Osteocyte (in vitro differentiated cells): ENCODE measurements at places on chromosomes 1 and 21. TPM values are rescaled to one million over a fixed set of nuclear protein-coding genes. Genes with fewer than 3 reads are reported as not detected.

DNA sequence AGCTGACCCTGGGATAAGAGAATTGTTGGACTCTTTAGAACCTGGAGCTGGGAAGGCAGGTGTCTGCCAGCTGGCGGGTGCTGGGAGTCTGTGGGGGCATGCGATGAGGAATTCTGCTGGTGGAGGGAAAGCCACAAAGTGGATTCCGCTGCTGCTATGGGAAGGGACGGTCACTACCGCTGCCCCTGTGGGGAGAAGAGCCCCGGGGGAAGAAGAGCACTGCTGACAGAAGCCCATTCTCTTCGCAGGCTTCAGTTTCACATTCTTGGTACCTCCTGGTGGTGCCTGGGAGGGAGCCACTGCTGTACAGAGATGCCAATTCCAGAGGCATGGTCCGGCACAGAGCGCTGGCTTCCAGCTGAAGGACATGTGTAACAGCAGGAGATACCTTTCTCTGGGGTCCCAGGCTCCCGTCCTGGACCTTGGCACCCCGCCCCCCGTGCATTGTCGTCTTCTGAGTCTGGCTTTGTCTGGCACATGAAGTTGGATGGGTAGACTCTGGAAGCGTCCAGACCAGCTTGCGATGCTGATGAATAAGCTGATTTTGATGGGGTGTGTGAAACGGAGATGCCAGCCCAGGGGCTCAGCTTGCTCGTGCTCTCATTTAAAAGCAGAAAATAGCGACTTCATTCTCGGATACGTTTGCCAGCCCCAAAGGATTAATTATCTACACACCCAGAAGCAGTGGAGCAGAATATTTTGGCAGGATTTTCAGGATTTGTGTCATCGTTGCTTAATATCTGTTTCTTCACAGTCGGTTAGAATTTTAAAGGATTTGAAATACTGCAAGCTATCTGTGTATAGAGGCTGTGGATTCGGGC lies 13.2 kb downstream of the PDXK start:
- H3K4me3 ChIP-seq = no peak overlapping the region
- H3K27me3 ChIP-seq = no peaks in the 10 kb centered on the region
- no peak overlapping the region for H3K27ac ChIP-seq

DNA sequence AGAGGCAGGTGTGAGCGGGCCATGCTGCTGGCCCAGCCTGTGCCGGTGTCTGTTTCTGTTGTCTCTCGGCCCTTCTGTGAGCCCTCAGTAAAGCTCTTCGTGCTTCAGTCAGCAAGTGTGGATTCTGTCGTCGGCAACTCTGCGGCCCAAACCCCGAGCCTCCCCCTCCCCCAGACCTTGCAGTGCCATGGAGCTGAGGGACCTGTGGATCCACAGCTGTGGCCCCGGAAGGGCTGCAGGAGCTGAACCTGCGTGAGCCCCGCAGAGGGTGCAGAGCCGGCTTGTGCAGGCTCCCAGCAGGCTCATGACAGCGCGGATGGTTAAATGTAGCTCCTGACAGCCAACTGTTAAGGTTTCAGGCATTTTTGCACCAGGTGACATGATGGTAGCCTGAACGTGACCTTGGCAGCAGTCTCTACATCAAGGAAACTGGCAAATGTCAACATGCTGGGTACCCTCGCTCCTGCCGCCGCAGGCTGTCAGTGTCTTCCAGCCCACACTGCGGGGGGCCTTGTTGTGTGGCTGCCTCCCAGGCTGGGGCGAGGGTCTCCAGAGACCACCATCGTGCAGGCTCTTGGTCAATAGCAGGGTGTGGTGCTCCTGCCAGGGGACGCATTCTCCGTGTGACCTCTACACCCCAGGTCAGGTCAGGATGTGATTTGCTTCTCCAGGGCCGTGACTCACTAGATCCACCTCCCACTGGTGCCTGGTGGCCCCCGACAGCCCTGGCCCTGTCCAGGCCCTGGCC lies 7.0 kb downstream of the LRRC3 start:
- no peaks in the 10 kb centered on the region for H3K4me1 ChIP-seq
- no peak overlapping the region for H3K27ac ChIP-seq
- H3K36me3 ChIP-seq = no peaks in the 10 kb centered on the region
- no peaks in the 10 kb centered on the region for H3K27me3 ChIP-seq

- no peaks in the 10 kb centered on the region for H3K27me3 ChIP-seq
- peaks cover 55% of the 10 kb centered on the region for H3K4me1 ChIP-seq
- H3K36me3 ChIP-seq = peaks cover 10% of the 10 kb centered on the region
- no peak for DNase-seq
- H3K27ac ChIP-seq = peak overlapping the region; percentile 96
Observed at GRCh38 chr1:244435562-244436205, 16.0 kb downstream of the ADSS2 start.

DNA sequence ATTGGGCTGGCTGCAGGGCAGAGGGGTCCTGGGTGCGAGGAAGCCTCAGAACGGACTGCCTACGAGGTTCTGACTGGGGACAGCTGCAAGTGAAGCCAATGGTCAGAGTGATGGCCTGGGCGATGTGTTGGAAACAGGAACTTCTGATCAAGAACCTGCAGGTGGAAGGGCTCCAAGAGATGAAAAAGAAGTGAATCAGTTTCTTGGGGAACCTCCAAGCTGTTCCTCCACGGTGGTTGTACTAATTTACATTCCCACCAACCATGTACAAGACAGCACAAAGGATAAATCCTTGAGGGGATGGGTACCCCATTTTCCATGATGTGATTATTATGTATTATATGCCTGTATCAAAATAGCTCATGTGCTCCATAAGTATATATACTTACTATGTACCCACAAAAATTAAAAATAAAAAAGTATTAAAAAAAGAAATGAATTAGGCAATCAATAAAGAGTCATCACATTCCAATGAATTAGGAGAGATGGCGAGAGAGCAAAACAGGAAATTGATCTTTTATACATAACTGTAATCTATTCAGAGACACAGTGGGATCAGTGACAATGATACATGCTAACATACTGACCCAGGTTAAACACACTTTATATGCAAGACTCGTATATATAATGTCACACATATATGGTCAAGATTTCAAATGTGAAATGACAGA lies 58.1 kb downstream of the PTPN14 start:
- no peak for DNase-seq
- peaks cover 4% of the 10 kb centered on the region for H3K36me3 ChIP-seq
- peaks cover 83% of the 10 kb centered on the region for H3K4me1 ChIP-seq
- no peaks in the 10 kb centered on the region for H3K27me3 ChIP-seq
- H3K27ac ChIP-seq = peak overlapping the region; percentile 70

GRCh38 chr1:88891951-88892340 lies 579 bp upstream of the GTF2B start:
- peaks cover 8% of the 10 kb centered on the region for H3K27me3 ChIP-seq
- DNase-seq = no peak
- H3K4me3 ChIP-seq = peak overlapping the region; percentile 98
- peaks cover 27% of the 10 kb centered on the region for H3K4me1 ChIP-seq
- peaks cover 3% of the 10 kb centered on the region for H3K36me3 ChIP-seq
- H3K27ac ChIP-seq = peak overlapping the region; percentile 97

- H3K4me1 ChIP-seq = no peaks in the 10 kb centered on the region
- no peaks in the 10 kb centered on the region for H3K36me3 ChIP-seq
- no peak for DNase-seq
- H3K27me3 ChIP-seq = no peaks in the 10 kb centered on the region
Observed at GRCh38 chr21:35020902-35021301, 28.2 kb downstream of the RUNX1 start.

- peaks cover 39% of the 10 kb centered on the region for H3K27me3 ChIP-seq
- no peak for DNase-seq
- no peaks in the 10 kb centered on the region for H3K4me1 ChIP-seq
- no peaks in the 10 kb centered on the region for H3K36me3 ChIP-seq
- no peak overlapping the region for H3K27ac ChIP-seq
Observed at GRCh38 chr1:226438007-226438406, 30.1 kb upstream of the PARP1 start.

GRCh38 chr1:232172563-232172962 lies 457.4 kb downstream of the SIPA1L2 start:
- H3K4me1 ChIP-seq = no peaks in the 10 kb centered on the region
- H3K36me3 ChIP-seq = no peaks in the 10 kb centered on the region
- peaks cover 4% of the 10 kb centered on the region for H3K27me3 ChIP-seq
- no peak overlapping the region for H3K27ac ChIP-seq

DNA sequence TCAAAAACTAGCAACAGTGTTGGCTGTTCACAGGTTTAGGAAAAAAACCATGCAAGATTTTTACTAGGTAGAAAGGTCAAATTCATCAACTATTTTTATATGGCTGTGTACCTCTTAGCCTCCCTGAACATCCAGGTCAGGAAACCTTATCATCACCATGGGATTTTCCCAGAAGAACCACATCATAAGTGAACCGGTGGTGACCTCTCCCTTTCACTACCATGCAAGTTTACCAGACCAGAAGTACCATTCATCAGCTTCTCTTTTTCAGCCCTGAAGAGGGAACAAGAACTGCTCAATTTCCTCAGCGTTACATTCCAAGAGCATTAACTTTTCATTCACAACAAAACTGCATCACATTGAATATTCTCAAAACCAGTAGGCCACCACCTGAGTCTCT lies 5.9 kb downstream of the SSBP3 start:
- H3K36me3 ChIP-seq = peaks cover 48% of the 10 kb centered on the region
- H3K4me1 ChIP-seq = peaks cover 36% of the 10 kb centered on the region
- H3K27me3 ChIP-seq = no peaks in the 10 kb centered on the region
- DNase-seq = no peak

GRCh38 chr1:228515200-228515834 lies 28.1 kb downstream of the RNF187 start:
- H3K36me3 ChIP-seq = no peaks in the 10 kb centered on the region
- no peaks in the 10 kb centered on the region for H3K4me1 ChIP-seq
- DNase-seq = no peak
- peaks cover 72% of the 10 kb centered on the region for H3K27me3 ChIP-seq

DNA sequence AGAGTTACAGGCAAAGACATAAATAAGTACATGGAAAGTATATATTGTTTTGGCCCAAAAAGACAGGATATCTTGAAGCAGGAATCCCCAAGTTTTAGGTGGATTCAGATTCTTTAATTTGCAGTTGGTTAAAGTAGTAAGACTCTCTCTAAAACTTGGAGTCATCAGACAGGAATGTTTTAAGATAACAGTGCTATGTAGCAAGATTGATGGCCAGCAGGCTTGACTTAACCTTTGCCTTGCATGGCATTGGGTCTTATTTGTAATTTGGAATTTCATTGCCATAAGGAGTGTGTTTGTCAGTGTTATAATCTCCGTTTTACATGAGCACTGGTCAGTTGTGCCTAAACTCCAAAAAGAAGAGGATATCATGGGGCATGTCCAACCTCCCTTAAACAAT lies 727.6 kb upstream of the CHRM3 start:
- H3K36me3 ChIP-seq = peaks cover 2% of the 10 kb centered on the region
- no peak overlapping the region for H3K4me3 ChIP-seq
- peaks cover 38% of the 10 kb centered on the region for H3K4me1 ChIP-seq

DNA sequence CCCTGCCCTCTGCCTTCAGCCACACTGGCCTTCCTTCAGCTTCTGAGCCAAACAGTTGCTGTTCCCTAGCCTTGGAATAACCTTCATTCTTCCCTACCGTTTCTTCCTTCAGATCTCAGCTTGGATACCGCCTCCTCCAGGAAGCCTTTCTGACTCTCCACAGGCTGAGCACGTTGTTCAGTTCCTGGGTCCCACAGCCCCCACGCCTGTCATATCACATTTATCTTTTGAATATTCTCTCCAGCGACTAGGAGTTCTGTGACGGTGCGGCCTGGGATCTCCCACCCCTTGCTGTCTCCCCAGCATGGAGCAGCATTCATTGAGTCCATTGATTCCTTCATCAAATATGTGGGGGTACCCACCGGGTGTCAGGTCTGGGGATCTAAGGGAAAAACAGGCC lies 39.2 kb downstream of the EPHA2 start:
- H3K27ac ChIP-seq = no peak overlapping the region
- H3K4me1 ChIP-seq = peaks cover 38% of the 10 kb centered on the region
- H3K4me3 ChIP-seq = no peak overlapping the region
- no peak for DNase-seq
- H3K36me3 ChIP-seq = no peaks in the 10 kb centered on the region

DNA sequence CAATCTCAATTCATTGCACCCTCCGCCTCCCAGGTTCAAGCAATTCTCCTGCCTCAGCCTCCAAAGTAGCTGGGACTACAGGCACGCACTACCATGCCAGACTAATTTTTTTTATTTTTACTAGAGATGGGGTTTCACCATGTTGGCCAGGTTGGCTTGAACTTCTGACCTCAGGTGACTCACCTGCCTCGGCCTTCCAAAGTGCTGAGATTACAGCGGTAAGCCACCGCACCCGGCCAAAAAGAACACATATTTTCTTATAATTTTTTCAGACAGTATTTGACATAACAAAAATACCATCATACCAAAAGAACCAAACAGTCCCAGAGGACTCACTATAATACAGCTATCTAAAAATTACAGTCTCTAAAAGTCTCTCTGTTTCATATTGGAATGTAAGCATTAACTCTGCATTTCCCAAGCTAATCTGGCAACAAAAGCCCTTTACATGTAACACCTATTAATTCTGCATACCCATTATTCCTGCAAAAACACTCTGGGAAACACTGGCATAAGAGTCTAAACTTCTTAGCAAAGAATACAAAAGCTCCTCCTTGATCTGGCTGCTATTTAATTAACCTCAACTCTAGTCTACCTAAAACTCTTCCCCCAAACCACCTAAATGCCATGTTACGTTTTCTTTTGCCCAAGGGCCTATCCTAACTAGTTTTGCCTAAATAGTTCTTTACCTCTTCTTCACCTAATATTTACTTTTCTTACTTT lies 26.9 kb downstream of the WDR26 start:
- no peak overlapping the region for H3K4me3 ChIP-seq
- no peak overlapping the region for H3K27ac ChIP-seq
- no peak for DNase-seq
- H3K36me3 ChIP-seq = peaks cover 55% of the 10 kb centered on the region

- no peaks in the 10 kb centered on the region for H3K27me3 ChIP-seq
- H3K4me1 ChIP-seq = peaks cover 10% of the 10 kb centered on the region
- DNase-seq = no peak
- peaks cover 3% of the 10 kb centered on the region for H3K36me3 ChIP-seq
- H3K27ac ChIP-seq = no peak overlapping the region
Observed at GRCh38 chr1:183674339-183674738, 21.2 kb upstream of the APOBEC4 start.

DNA sequence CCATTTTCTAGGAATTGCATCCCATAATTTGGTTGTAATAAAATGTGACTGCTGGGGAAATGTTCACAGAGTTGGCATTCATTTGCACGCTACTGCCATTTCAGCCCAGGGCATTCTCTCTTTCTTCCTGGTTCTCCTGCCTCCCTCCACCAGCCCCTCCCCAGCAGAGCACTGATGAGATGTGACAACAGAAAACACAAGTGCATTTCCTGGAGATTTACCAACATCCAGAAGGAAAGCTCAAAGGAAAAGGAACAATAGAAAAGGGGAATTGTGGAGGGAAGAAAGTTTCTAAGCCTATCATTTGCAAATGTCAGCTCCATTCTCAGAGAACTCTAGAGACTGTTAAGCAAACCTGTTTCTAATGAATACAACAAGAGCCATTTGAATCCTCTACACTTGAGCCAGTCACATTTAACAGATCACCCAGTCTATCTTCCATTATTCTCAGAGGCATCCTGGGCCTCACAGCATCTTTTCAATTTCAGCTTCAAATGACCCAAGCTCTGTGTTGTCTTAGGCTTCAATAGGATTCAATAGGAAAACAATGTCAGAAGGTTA lies 395.6 kb upstream of the PBX1 start:
- H3K27me3 ChIP-seq = no peaks in the 10 kb centered on the region
- no peak for DNase-seq
- no peak overlapping the region for H3K27ac ChIP-seq
- no peaks in the 10 kb centered on the region for H3K4me1 ChIP-seq
- H3K4me3 ChIP-seq = no peak overlapping the region

GRCh38 chr1:92843046-92843423 lies 11.2 kb downstream of the RPL5 start:
- no peaks in the 10 kb centered on the region for H3K27me3 ChIP-seq
- H3K36me3 ChIP-seq = peaks cover 53% of the 10 kb centered on the region
- peaks cover 7% of the 10 kb centered on the region for H3K4me1 ChIP-seq

The TIMM17A gene
- 48.0 and 50.8 TPM in 2 replicates for total RNA-seq

The SPATA45 gene
- not detected in 2 replicates for total RNA-seq

The ATF3 gene
- total RNA-seq = 18.7 and 45.3 TPM in 2 replicates

The RUNX3 gene
- total RNA-seq = not detected in 2 replicates

The NGF gene
- 14.8 and 19.6 TPM in 2 replicates for total RNA-seq

The SPATA1 gene
- 1.7 and 2.3 TPM in 2 replicates for total RNA-seq

The SYDE2 gene
- total RNA-seq = 6.0 and 6.3 TPM in 2 replicates

The ANKRD35 gene
- total RNA-seq = not detected in 2 replicates
